Muscle of leg (tissue), 16 donors: ENCODE measurements at places on chromosomes 12 and 14. TPM values are rescaled to one million over a fixed set of nuclear protein-coding genes. Genes with fewer than 3 reads are reported as not detected.

GRCh38 chr14:23115918-23116317 lies 3.1 kb downstream of the CEBPE start:
- H3K27ac ChIP-seq: no peak overlapping the region
- H3K36me3 ChIP-seq: no peaks in the 10 kb centered on the region
- no peak for DNase-seq
- no peak overlapping the region for H3K4me3 ChIP-seq
- H3K4me1 ChIP-seq: peaks cover 17% of the 10 kb centered on the region
- peaks cover 9% of the 10 kb centered on the region for H3K27me3 ChIP-seq

- H3K27me3 ChIP-seq: no peaks in the 10 kb centered on the region
- H3K4me3 ChIP-seq: no peak overlapping the region
- H3K36me3 ChIP-seq: no peaks in the 10 kb centered on the region
- peaks cover 6% of the 10 kb centered on the region for H3K4me1 ChIP-seq
- no peak for DNase-seq
These were observed 21.1 kb upstream of the SCARB1 start for GRCh38 chr12:124884587-124885438.

GRCh38 chr14:47149326-47149725 lies 497.7 kb upstream of the RPL10L start:
- H3K4me1 ChIP-seq: no peaks in the 10 kb centered on the region
- H3K27ac ChIP-seq: no peak overlapping the region
- no peaks in the 10 kb centered on the region for H3K36me3 ChIP-seq
- H3K4me3 ChIP-seq: no peak overlapping the region
- no peak for DNase-seq

GRCh38 chr12:128702371-128702770 lies 121.4 kb downstream of the SLC15A4 start:
- H3K4me3 ChIP-seq: no peak overlapping the region
- H3K27me3 ChIP-seq: peaks cover 2% of the 10 kb centered on the region
- H3K4me1 ChIP-seq: no peaks in the 10 kb centered on the region
- H3K27ac ChIP-seq: no peak overlapping the region
- no peak for DNase-seq
- H3K36me3 ChIP-seq: no peaks in the 10 kb centered on the region

DNA sequence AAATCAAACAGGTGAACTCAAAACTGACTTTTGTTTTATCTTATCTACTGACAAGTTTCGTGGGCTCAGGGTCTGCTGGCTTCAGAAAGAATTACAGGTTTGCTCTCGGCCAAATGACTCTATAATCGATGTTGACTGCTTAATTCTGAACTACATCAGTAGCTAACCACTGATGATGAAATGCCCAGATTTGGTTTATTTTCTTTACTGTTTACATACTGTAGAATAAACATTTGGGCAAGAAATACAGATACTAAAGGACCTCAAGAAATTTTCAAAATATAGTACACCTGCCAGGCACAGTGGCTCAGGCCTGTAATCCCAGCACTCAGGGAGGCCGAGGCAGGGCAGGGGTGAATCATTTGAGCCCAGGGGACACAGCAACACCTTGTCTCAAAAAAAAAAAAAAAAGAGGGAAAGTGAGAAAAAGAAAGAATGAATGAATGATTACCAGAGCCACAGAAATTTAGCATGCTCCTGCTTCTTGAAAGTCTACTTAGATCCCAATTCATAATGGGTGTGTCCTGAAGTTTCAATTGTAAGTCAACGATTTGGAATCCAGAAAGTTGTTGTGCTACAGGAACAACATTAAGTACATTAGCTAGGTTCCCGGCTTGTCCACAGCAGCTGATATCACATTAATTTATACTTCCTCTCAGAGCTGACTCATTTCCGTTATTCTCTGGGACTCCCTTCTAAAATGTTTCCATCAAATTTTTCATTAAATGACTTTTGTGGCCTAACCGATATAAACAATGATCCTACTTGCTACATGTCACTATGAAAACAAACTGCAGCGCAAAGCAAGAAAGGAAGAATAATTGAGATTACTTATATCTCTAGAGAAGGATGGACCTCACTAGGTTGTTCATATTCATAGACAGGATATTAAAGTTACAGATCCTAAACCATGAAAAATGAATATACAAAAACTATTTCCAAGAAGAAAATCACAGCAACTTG lies 134.3 kb downstream of the MED13L start:
- no peak overlapping the region for H3K4me3 ChIP-seq
- H3K4me1 ChIP-seq: peaks cover 12% of the 10 kb centered on the region
- H3K36me3 ChIP-seq: no peaks in the 10 kb centered on the region

- no peak overlapping the region for H3K4me3 ChIP-seq
- H3K27ac ChIP-seq: no peak overlapping the region
- DNase-seq: no peak
- H3K4me1 ChIP-seq: no peaks in the 10 kb centered on the region
- no peaks in the 10 kb centered on the region for H3K36me3 ChIP-seq
These were observed 76.1 kb downstream of the CRADD start for GRCh38 chr12:93753285-93753684.

DNA sequence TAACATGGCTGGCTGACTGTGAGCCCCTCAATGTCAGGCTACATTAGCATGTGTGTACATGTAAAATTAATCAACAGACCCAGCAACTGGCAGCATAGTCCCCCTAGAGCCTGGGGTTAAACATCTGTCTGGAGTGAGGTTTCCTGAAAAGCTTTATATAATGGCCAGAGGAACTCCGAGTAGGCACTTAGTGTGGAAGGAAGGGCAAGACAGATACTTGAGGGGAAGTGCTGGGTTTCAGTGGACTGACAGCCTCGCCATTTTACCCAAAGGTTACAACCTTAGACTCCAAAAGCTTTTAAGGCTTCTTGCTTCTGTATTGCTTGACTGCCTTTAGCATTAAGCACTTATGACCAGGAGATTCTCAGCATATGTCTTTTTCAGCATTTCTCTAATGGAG lies 430.8 kb downstream of the FLRT2 start:
- H3K27me3 ChIP-seq: no peaks in the 10 kb centered on the region
- no peaks in the 10 kb centered on the region for H3K36me3 ChIP-seq
- H3K4me1 ChIP-seq: no peaks in the 10 kb centered on the region
- no peak overlapping the region for H3K4me3 ChIP-seq
- no peak overlapping the region for H3K27ac ChIP-seq
- DNase-seq: no peak

DNA sequence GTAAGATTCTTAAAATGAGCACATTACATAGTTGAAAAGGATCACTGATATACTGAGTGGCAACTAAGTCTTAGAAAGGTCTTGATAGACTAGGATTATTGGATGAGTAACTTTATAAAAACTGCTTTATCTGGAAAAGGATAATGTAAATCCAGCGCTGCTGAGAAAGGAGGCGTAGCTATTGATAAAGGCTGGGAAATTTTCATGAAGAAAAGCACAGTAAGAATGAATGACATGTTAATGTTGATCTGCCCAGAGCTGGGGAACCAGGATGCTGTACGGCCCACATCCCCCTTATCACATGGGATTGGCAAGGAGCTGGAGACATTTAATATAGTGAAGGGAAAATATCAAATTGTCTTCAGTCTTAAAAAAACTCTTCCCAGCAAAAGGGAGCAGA lies 174.0 kb downstream of the APAF1 start:
- no peaks in the 10 kb centered on the region for H3K36me3 ChIP-seq
- H3K27ac ChIP-seq: no peak overlapping the region
- DNase-seq: no peak
- H3K4me1 ChIP-seq: peaks cover 19% of the 10 kb centered on the region
- H3K4me3 ChIP-seq: no peak overlapping the region
- H3K27me3 ChIP-seq: no peaks in the 10 kb centered on the region

DNA sequence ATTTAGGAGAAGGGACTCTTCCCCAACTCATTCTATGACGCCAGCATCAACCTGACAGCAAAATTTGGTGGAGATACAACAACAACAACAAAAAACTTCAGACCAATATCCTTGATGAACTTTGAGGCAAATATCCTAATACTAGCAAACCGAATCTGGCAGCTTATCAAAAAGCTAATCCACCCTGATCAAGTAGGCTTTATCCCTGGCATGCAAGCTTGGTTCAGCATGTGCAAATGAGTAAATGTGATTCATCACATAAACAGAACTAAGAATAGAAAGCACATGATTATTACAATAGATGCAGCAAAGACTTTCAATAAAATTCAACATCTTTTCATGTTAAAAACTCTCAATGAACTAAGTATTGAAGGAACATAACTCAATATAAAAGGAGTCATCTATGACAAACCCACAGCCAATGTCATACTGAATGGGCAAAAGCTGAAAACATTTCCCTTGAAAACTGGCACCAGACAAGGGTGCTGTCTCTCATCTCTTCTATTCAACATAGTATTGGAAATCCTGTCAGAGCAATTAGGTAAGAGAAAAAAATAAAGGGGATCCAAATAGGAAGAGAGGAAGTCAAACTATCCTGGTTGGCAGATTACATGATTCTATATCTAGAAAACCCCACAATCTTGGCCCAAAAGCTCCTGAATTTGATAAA lies 233.3 kb downstream of the CCDC59 start:
- H3K27ac ChIP-seq: no peak overlapping the region
- no peak overlapping the region for H3K4me3 ChIP-seq
- no peaks in the 10 kb centered on the region for H3K36me3 ChIP-seq
- DNase-seq: peak; percentile 21
- H3K4me1 ChIP-seq: no peaks in the 10 kb centered on the region

DNA sequence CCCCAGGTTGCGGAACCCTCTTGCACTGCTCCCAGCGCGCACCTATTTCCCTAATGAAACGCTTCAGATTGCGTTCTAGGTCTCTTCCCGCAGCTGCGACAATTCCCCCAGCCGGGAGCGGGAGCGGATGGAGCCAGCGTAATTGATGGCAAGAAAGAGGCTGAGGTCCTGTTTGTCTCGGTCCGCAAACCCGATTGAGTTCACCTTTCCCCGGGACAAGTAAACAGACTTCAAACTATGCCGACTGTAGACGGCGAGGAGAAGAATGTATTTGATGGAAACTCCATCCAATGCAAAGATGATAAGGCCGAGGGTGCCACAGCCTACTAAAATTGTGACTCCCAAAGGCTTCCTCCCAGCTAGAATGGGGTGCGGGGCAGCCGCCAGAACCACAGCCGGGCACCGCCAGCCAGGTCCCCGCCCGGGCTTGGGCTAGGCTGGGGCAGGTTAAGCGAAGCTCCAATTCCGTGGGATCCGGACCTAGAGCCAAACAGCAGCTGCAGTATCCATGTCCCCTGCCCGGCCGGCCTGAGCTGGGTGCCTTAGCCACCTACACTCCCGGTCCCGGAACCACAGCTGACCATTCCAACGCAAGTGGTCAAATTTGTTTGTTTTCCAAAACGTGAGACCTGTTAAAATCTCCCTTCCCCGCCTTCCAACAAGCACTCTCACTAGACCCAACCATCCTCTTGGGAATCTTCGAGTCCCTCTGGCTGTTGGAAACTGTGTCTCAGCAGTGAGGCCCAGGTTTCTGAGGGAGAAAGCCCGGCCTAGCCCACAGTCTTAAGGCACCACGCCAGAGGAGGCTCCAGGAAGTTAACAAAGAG lies 5.5 kb downstream of the NKX2-1 start:
- H3K36me3 ChIP-seq: no peaks in the 10 kb centered on the region
- no peak for DNase-seq

CD9 gene
- total RNA-seq: 60.7 TPM

RABGGTA gene
- 8.5 TPM for total RNA-seq

RGS6 gene
- total RNA-seq: 3.7 TPM

AKAP6 gene
- total RNA-seq: 87.1 TPM

EFCAB11 gene
- total RNA-seq: 8.6 TPM
